ENCODE measurements at places on chromosomes 2 and 18.

DNA sequence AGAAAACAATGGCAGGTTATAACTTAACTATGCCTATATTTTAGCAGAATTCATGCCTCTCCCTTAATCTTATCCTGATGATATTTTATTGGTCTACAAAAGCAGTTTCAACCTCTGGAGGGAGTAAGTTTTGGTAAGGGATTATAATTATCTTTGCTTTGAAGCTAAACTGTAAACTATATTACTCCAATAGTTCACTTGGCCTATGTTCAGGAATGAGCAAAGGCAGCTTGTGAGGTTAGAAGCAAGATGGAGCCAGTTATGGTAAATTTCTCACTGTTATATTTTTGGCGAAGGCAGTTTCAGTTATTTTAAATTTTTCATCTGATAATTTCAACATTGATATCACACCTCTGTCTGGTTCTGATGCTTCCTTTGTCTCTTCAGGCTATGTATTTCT is 192.5 kb upstream of the RGPD4 start:
- DNase-seq: no peak

- DNase-seq: no peak
These were observed 67.8 kb downstream of the ABCG8 start for GRCh38 chr2:43906448-43907109.

DNA sequence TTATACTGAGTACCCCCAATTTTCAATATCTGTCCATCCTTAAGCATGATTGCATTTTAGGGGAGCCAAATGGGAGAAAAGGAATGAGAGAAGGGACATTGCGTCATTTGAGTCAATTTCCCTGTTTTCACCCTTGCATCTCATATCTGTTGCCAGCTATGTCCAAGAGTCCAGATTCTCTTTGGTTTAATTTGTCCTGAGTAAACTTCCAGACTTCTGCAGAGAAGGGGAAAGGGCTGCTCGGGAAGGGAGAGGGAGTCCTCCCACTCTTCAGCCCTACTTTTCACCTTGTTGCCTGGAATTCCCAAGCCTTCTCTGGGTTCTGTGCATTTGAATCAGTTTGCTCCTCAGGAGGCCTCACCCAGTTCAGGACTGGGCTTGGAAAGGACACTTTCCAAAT is 16.5 kb downstream of the GREB1 start:
- DNase-seq: no peak

GRCh38 chr2:176076796-176077195 is 7.0 kb downstream of the EVX2 start:
- DNase-seq: no peak

GRCh38 chr18:43130716-43131260 is 15.3 kb upstream of the RIT2 start:
- no peak for DNase-seq

DNA sequence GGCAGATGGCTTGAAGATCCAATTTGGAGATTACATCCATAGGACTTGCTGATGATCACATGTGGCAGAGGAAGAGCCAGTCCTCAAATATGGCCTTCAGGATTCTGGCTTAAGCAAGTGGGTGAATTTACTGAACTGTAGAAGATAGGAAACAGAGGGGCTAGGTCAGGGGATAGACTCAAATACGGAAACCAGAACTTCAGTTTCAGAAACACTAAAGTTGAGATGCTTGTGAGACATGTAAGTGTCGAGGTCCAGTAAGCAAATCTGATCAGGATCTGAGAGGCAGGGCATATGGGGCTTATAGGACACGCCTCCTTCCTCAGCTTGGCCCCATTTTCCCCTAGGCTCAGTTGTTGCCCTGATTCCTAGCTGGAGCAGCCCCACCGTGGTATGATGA is 107.7 kb downstream of the LBH start:
- DNase-seq: no peak

GRCh38 chr18:71456206-71456605 is 1087.9 kb downstream of the CBLN2 start:
- DNase-seq: no peak

DNA sequence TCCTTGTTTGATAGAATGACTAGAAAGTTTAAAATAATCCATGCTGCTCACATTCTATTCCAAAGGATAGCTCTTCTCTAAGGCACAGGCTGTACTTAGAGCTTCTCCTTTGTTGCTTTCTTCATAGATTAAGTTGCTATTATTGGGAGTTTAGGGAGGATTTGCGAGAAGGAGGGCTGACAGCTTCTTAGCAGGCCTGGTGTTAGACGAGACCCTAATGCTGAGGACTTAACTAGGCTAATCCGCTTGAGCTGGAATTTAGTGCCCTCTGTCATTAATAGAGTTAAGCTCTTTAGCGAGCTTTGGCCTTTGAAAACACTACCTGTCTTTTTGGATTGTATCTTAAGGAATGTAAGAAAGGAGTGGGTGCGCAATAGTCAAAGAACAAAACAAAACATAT is 81.3 kb downstream of the MOGAT1 start:
- DNase-seq: no peak

DNA sequence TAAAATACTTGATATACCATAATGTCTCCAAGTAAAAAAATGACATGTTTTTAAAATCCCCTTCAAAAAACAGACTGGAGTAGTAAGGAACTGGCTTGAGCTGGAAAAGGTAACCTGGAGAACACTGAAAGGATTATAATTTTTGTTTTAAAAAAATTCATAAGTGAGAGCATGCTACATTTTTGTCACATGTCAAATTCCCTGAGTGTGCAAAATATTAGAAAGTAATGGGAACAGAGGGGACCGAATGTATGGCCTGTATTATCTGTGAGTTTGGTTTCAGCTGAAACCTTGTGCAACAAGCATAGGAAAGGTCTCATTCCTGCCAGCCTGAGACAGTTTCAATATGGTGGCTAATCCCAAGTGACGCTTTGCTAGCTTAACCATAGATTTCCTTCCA is 202.5 kb downstream of the SLC39A10 start:
- no peak for DNase-seq

- DNase-seq: no peak
These were observed 46.9 kb upstream of the RPL31 start for GRCh38 chr2:100955226-100955625.

- DNase-seq: no peak
These were observed 5.2 kb upstream of the SPRED2 start for GRCh38 chr2:65437392-65438135.

DNA sequence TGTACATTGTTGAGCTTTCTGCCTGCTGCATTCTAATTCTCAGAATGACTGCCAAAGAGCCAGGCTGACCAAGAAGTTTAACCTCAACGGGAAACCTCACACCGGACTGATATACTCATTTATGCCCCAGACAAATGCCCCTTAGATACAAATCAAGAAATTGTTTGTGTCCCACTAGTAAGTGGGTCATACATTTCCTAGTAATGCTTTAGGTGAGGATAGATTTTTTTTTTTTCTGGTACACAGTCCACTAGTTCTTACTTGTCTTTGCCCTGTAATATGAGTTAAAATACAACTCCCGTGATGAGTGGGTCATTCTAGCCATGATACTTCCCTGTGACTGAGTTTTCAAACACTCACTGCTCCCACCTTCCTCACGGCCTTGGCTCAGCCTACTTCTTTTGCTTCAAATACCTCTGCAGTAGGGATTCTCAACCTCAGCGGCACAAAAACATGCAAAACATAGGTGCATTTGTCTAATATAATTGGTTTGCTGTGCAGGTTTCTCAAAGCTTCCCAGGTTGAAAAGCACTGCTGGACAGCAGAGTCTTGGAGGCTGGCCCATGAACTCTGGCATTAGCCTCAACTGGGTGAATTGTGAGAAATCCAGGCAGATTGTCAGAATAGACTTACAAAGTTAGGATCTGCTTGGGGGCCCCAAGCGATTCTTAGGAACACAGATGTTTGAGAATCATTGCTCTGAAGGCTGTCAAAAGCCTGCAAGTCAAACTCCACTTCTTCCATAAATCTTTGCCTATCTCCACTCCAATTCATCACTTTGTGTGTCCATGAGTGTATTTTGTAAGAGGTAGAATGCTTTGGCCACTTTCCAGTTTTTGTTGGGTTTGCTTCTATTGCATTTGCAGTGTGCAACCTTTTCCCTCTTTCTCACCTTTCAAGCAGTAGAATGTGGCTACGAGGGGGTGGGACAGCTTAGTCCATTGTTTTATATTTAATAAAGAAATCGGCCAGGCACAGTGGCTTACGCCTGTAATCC is 35.5 kb downstream of the TGIF1 start:
- DNase-seq: no peak

- peak; percentile 15 for DNase-seq
These were observed 138.4 kb downstream of the OTX1 start for GRCh38 chr2:63189026-63189425.

DNA sequence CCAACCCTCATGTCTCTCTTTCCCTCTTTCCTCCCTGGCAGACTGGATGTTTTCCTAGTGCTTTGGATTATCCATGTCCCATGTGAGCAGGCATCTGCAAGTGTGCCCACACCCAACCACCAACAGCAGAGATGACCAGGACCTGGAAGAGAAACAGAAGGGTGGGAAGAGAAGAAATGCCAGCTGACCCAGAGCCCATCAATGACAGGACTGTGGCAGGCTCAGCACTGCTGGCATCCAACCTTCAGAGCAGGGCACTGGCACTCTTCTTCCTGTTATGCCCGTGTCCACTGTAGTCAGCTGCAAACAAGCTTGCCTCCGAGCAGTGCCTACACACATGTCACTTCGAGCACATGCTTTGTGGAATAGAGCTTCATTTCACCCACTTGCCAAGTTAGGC is 121.1 kb downstream of the TANC1 start:
- DNase-seq: no peak

DNA sequence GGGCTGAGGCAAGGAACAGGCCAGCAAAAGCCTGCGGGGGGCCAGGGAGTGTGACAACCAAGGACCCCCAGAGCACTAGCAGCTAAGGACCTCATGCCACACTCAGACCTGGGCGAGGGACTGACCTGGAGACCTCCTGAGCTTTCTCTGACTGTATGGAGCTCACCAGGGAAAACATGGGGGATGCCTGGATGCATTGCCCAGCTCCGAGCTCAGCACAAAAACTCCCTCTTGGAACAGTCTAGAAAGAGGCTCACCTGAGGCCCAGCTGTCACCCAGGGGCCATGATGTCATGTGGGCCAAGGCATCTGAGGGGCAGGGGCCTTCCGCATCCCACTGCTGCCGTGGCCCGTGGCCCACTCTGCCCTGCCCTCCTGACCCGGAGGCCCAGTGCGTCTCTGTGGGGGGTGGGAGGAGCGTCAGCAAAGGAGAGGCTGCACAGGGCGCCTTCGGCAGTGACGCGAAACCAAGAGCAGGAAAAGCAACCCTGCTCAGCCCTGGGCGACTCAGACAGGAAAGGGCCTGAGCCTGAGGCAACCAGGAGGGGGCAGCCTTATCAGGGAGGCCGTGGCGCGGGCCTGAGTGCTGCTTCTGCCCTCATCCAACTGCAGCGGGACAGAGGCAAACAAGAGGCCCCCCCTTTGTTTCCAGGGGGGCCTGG is 57.3 kb upstream of the ALPP start:
- no peak for DNase-seq

Measured in H54 (cell line).